ENCODE measurements at places on chromosomes 6 and 20.

- DNase-seq, result no peak
Observed at GRCh38 chr6:151749341-151749740, 58.1 kb upstream of the ESR1 start.

- no peak for DNase-seq
Observed at GRCh38 chr6:150787429-150787828, 78.1 kb upstream of the MTHFD1L start.

DNA sequence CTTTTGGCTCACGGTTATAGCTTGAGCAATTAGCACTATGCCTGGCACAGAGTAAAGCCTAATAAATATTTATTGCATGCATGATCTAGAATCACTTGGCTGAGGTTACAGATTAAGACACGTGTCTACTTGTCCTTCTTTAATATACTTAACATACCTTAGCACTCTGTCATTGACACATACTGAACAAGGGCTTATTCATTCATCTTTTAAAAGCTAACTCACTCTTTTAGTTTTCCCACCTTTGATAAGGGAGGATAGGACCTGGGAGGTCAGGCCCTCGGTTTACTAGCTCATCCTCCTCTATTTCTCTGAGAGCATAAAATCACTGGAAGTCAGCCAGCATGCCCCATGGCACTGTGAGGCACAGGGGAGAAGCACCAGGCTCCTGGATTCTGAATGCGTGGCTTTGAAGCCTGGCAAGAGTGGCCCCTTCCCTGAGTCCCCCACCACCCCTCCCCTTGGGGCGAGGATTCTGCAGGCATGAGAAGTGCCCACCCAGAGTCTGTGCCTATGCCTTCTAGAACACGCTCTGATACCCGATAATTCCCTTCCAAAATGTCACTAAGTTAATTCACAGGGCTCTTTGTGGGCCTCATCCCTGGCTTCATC is 11.2 kb downstream of the ZCCHC3 start:
- DNase-seq, result no peak

- DNase-seq, result no peak
Observed at GRCh38 chr20:38210741-38211140, 45.7 kb upstream of the TGM2 start.

All from GM23338 (cell line).